ENCODE measurements at places on chromosomes 7 and 10.

GRCh38 chr10:46270086-46270811, 16.5 kb upstream of the ANTXRL start:
- no peak for DNase-seq

DNA sequence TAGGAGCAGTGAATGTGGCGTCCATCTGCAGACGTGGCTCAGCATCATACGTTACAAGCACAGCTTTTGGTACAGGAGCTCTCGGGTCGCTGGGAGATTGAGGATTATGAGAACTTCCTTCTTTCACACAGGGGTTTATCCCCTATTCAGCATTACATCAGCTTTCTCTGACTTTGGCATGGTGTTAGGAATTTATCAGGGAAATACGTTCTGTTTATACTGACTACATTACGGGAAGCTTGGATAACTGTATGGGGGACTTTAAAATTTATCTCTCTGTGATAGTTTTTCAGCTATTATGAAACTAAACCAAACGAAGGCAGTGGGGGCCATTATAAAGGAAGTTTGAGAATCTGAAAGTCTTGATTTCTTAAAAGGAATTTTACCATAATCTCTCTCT, 110.1 kb upstream of the INSYN2A start:
- no peak for DNase-seq

DNA sequence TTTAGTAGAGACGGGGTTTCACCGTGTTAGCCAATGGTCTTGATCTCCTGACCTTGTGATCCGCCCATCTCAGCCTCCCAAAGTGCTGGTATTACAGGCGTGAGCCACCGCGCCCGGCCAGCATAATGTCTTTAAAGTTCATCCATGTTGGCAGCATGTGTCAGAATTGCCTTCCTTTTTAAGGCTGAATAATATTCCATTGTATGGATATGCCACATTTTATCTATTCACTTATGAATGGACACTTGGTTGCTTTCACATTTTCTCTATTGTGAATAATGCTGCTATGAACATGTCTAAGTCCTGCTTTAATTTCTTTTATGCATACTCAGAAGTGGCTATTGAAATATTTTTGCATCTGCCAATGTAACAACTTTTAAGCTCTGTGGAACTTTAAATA, 754.0 kb upstream of the GALNT17 start:
- no peak for DNase-seq

- DNase-seq, result no peak
Measured at GRCh38 chr10:18737841-18738240, 78.6 kb downstream of the ARL5B start.

DNA sequence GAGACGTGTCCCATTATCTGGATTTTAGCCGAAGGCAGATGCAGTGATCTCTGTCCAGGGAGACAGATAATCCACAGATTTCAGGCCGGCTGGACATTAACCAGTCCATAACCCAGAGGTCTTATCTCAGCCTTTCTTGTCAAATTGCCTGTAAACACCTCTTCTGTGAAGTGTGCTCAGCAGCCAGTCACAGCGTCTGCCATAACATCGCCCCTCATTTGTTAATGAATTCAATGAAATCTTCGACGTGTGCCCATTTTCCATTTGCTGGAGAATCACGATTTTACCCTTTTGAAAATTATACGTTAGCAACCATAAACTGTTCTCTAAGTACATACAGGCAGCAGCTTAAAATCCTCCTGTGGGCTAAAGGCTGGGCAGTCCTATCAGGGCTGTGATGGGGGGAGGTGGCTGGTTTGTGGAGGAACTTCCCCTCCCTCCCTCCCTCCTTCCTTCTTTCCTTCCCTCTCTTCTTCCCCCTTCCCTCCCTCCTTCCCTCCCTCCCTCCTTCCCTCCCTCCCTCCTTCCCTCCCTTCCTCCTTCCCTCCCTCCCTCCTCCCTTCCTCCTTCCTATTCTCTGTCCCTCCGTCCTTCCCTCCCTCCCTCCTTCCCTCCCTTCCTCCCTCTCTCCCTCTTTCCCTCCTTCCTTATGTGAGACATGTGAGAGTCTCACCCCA, 26.6 kb upstream of the FAM20C start:
- DNase-seq, result no peak

DNA sequence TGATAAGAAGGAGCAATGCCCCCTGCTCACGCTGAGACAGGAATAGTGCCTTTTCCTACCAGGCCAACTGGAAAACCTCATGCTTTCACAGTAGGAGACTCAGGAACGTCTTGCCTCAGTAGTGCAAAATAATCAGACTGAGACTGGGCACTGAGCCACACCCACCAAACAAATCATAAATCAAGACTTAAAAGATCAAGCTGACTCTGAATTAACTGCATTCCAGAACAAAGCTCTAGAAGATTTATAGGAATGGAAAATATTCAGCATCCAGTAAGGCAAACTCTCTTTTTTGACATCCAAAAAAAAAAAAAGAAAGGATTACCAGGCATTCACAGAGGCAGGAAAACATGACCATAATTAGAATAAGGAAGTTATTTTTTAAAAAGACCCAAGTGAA, 30.5 kb upstream of the SLC18A3 start:
- DNase-seq, result no peak

- no peak for DNase-seq
Measured at GRCh38 chr7:139821349-139822105, 7.5 kb upstream of the TBXAS1 start.

Measured in GM13977 (cell line).